Stimulated activated CD4-positive, alpha-beta T cell treated with anti-CD3 and anti-CD28 coated beads, Interleukin-4, amount 100 ng/mL, for 48 hours (primary cell): ENCODE measurements at places on chromosomes 2 and 18.

DNA sequence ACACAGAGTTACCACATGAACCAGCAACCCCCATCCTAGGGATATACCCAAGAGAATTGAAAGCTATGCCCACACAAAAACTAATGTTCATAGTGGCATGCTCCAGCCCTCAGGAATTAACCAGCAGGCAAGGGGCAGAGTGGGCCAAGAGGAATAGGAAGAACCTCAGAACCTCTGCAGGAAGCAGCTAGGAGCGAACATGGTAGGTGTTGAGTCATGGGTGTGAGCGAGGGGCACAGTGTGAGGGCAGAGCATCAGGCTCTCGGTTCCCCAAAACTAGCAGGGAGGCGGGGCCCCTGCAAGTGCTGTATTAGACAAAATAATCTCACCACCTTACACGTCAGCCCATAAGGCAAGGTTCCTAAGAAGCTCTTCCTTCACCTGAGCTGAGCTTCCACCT is 5.6 kb upstream of the RUFY4 start:
- DNase-seq, result no peak

GRCh38 chr2:1169291-1169949 is 218.8 kb downstream of the SNTG2 start:
- no peak for DNase-seq

DNA sequence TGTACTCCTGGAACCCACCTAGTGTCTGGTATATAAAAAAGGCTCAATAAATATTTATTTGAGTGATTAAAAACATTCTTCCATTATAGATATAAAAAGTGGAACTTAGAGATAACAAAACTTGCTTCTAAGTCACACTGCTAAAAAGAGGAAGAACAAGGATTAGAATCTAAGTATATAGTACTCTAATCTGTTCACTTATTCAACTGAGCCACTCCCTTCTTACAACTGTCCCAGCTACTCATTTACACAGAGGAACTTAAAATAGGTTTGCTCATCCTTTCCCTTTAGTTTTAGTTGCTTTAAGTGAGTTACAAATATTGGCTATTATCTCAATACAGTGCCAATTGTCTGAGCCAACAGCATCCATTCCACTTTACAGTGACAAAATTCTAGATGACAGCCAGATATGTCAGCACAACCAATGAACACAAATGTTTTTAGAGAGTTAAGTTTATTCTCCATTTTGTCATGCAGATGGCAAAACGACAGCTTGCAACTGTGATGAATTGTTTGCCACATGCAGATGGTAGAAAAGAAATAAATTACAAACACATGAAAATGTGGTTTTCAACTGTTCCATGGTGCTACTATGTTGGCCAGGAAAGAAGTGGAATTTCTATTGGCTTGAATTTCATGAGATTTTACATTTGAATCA is 280.7 kb upstream of the ZC3H15 start:
- DNase-seq, result no peak

- DNase-seq, result no peak
These were observed 1480.9 kb upstream of the SLC39A10 start for GRCh38 chr2:194176134-194176533.

DNA sequence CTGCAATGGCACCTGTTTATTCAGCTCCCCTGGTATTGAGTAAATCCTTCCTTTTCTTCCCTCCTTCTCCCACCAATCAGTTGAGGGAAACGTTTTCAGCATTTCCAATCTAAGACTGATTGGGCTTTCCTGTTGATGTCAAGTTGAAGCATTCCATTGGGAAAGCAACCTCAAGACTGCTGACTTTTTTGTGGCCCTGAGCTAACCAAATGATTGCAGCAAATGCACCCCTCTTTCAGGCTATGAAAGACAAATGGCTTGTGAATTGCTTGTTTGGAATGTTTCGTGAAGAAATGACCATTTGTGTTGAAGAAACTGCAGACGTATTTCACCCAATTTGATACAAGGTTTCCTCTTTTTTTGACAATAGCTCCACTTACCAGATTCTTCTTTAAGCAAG is 303.5 kb downstream of the EPHA4 start:
- no peak for DNase-seq

DNA sequence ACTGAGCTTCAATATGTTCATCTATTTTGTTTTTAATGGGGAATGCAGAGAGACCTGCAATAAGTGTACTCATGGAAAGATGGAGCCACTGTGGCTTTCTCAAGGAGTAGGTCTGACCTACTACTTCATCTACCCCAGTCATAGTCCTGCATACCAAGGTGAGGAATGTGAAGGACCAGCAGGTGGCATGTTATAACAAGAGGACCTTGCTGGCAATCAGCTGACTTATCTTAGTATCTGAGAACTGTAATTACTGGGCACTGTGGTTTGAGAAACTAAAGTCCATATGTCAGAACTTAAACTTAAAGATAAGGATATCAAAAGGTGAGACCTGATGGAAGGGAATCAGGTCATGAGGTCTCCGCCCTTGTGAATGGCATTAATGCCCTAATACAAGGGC is 1104.2 kb downstream of the BCL11A start:
- no peak for DNase-seq

DNA sequence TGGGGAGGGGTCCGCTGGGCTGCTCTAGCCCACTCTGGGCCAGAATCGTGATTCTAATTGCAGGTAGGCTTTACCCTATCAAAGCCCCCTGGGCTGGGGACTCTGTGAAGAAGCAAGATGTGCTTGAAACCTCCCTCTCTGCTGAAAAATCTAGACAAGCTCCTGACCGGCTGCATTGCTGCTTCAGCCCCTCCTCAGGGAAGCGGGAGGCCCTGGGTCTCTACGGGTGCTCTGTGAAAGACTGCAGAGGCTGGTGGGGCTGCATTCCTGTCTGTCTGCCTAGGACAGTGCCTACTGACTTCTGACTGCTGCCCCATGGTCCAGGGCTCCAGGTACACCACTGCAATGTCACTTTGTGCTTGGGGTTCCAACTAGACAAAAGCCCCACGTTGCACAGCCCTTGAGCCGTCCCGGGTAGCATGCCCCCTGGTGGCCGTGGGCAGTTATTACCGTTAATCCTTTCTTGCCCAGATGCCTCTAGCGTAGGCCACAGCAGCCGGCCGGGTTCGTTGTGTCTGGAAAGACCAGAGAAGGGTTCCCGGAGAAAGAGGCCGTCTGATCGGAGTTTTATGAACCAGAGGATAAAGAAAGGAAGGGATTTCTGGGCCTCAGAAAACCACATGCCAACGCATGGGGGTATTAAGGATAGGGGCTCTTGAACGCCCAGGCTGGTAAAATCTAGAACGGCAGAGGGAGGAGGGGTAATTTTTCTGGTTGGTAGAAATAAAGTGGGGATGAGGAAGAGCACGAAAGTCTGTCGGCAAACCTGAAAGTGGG is 15.9 kb upstream of the C1QL2 start:
- DNase-seq, result peak; percentile 28

DNA sequence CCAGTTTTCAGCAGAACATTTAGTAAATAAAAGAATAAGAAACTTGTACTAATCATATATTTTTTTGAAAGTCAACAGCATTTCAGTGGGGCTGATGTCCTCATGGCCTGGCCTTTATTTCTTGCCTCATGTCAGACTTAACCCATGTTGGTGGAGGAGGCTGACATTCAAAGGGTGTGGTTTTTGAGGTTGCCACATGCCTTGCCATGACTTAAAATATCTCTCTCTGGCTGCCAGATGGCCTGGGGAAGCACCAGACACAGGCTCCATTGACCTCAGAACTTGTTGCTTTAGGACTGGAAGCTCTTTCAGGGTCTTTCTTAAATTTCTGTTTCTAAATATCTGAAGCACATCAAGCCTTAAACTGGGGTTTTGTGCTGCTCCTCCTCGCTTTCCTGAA is 32.5 kb upstream of the CD28 start:
- no peak for DNase-seq

GRCh38 chr2:34731292-34731691 is 1132.2 kb upstream of the FAM98A start:
- DNase-seq, result no peak

DNA sequence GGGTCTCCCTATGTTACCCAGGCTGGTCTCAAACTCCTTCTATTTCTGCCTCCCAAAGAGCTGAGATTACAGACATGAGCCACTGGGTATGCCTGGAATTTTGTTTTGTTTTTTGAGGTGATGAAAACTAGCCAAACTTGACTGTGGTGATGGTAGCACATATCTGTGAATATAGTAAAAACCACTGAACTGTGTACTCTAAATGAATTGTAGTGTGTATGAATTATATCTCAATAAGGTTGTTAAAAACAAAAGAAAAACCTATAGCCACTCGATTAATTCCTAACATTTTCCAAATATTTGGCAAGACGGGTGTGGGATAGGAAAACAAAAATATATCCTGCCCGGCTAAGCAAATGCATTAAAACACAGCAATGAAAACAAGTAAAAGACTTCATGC is 1302.3 kb upstream of the CHAC2 start:
- no peak for DNase-seq

GRCh38 chr2:233519787-233520611 is 46.6 kb downstream of the USP40 start:
- no peak for DNase-seq

- DNase-seq, result no peak
These were observed 19.5 kb downstream of the NFE2L2 start for GRCh38 chr2:177245010-177245422.

GRCh38 chr18:2337552-2338141 is 233.7 kb downstream of the METTL4 start:
- DNase-seq, result peak; percentile 42

- no peak for DNase-seq
These were observed 36.4 kb downstream of the TBC1D8 start for GRCh38 chr2:101114815-101115214.

- no peak for DNase-seq
These were observed 53.4 kb downstream of the ADI1 start for GRCh38 chr2:3465844-3466481.

GRCh38 chr2:164964700-164965099 is 9.4 kb upstream of the SLC38A11 start:
- DNase-seq, result no peak

DNA sequence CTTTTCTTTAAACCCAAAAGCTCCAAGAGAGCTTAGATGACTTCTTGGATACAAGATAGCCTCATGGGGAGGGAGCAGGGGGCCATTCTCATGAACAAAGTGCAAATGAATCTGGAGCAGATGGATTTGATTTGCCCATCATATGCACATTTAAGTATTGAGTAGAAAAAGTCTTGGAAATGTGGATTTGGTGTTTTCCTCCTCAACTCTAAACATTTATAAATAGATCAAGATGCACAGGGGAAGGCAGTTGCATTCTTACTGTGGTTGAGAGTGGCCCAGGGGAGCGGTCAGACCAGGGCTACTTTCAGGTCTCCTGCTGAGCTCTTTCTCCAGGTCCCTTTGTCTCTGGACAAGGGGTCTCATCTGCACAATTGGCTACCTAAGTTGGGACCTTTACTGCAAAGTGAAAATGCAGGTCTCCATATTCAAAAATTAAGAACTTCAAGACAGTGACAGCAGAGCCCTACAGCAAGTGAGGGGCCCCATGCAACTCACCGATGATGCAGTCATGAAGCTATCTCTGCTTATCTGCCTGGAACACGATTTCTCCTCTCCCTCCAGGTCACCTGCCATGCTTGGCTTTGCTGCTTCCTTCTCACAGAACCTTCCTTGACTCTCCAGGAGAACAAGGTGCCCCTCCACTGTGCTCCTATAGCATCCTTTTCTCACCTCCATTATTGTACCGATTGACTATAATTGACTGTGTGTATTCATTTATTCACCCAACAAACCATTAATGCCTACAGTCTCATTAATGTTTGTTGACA is 145.4 kb downstream of the LPIN1 start:
- DNase-seq, result no peak

GRCh38 chr18:80035997-80036396 is 1.8 kb downstream of the RBFA start:
- DNase-seq, result no peak
